ENCODE measurements at places on chromosomes 13 and 19. TPM values are rescaled to one million over a fixed set of nuclear protein-coding genes. Genes with fewer than 3 reads are reported as not detected.

ARRDC5 gene
- total RNA-seq, result not detected

POLR2I gene
- total RNA-seq, result 51.9 TPM

FXYD3 gene
- not detected for total RNA-seq

TRIM28 gene
- total RNA-seq, result 252 TPM

SERPINE3 gene
- total RNA-seq, result not detected

MEIOSIN gene
- not detected for total RNA-seq

IZUMO2 gene
- total RNA-seq, result not detected

PDCD2L gene
- 11.7 TPM for total RNA-seq

ERICH6B gene
- not detected for total RNA-seq

CLEC4G gene
- total RNA-seq, result not detected

ZNF554 gene
- 5.4 TPM for total RNA-seq

C19orf81 gene
- 3.1 TPM for total RNA-seq

DIAPH3 gene
- total RNA-seq, result 14.7 TPM

KIR2DL1 gene
- not detected for total RNA-seq

GGN gene
- 1.5 TPM for total RNA-seq

IRGC gene
- not detected for total RNA-seq

PEX11G gene
- 4.1 TPM for total RNA-seq

FOSB gene
- total RNA-seq, result 26.4 TPM

TNFAIP8L1 gene
- 136 TPM for total RNA-seq

NUP62 gene
- 73.3 TPM for total RNA-seq

C5AR1 gene
- not detected for total RNA-seq

C1QTNF9 gene
- total RNA-seq, result not detected

NOVA2 gene
- 11.8 TPM for total RNA-seq

URAD gene
- not detected for total RNA-seq

PRX gene
- total RNA-seq, result 2.4 TPM

CFAP97D2 gene
- total RNA-seq, result not detected

ATP1A3 gene
- total RNA-seq, result 0.06 TPM

Data from glomerular endothelial cell (primary cell).